ENCODE measurements at places on chromosomes 2 and 18. TPM values are rescaled to one million over a fixed set of nuclear protein-coding genes. Genes with fewer than 3 reads are reported as not detected.

The MC4R gene
- polyA plus RNA-seq: 0.30 TPM

The MATN3 gene
- polyA plus RNA-seq: 0.91 TPM

The FOSL2 gene
- 37.1 TPM for polyA plus RNA-seq

The SRBD1 gene
- polyA plus RNA-seq: 11.0 TPM

The PPM1G gene
- 50.4 TPM for polyA plus RNA-seq

DNA sequence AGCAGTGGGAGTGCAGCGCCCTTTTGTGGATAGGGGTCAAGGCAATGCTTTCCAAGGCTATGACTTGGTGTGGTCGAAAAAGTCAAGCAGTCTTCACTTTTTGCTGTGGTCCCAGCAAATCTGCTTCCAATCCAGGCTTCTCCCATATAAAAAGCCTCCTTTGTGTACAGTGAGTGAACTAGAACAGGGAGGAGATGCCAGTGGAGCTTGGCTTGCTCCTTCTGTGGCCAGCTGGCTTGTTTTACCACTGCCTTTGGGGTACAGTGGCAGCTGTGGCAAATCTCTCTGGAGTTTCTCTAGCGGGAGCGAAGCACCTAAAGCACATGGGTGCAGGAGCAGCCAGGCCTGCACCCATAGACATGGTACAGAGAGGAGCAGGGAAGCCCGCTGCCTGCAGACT lies 103.5 kb downstream of the MSH2 start:
- DNase-seq: no peak

DNA sequence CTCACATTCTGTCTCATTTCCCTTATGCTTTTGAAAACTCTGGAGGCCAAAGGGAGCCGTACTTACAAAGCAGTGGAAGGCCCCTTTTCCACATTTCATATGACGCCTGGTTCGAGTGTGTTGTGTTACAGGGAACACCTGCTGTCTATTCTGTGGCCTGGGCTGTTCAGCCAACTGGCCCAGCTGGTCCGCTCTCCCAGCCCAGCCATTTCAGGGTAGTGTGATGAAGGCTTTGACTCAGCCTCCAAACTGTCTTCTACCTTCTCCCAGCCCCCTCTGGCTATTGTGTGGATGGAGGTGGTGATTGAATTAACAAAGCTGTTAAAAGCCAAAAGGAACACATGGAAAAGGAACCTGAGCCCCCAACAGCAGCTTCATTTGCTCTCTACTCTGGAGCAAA lies 233.8 kb downstream of the ICOS start:
- DNase-seq: no peak

DNA sequence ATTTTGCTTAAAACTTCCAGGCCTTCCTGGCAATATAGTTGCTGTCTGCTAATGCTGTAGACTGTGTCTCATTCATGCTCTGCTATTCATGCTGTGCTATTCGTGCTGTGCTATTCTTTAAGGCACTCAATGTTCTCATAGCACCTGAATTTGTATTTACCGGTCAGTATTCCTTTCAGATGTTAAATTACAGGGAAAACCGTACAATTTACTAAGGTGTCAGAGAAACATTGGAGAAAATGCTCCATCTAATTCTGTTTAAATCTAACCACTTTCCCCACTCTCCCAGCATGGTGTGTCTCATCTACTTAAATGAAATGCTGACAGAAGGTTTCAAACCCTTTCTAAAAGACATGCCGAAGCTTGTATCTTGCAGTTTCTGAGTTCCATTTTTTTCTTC lies 25.0 kb downstream of the FAM171B start:
- no peak for DNase-seq

DNA sequence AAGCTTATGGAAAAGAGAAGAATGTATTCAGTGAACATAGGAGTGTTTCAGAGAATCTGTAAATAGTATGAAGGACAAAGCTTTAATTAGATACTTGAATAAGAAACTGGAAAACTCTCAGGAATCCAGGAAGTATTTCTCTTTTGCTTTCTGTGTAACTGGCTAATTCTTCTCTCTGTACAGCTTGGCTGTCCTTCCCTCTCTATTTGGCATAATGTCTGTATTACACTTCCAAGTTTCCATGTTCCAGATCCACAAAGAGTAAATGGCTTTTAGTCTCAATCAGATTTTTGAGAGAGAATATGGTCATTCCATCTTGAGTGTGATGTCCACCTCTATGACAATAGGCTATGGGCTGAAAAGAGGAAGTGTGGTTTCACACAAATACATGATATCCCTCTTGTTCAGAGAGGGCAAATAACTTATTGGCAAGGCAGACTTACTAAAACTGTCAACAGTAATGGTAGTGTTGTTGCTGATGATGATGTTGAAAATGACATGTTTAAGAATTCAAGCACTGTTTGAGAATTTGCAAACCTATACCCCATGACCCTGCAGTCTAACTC lies 129.2 kb upstream of the ERBB4 start:
- no peak for DNase-seq

DNA sequence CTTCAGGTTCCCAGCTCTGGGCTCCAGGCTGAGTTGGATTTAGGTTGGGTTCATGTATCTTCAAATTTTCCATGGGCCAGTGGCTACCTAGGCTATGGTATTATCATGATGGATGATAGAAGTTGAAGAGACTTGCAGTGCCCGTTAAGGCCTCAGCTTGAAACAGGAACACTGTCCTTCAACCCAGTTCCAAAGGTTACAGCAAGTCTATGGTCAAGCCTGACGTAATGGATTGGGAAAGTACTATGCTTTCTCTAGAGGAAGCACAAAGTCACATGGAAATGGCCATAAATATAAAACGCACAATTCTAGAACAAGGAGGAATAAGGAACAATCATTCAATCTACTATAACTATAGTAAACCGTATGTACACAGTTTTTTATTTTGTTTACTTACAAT lies 593.2 kb downstream of the ZEB2 start:
- DNase-seq: no peak
